Posterior cingulate gyrus (tissue), 11 donors: ENCODE measurements at places on chromosomes 6 and 20.

GRCh38 chr6:13006578-13007300, 290.2 kb downstream of the PHACTR1 start:
- no peak for DNase-seq

- no peak for DNase-seq
Measured at GRCh38 chr6:135853227-135853626, 1.7 kb downstream of the PDE7B start.

DNA sequence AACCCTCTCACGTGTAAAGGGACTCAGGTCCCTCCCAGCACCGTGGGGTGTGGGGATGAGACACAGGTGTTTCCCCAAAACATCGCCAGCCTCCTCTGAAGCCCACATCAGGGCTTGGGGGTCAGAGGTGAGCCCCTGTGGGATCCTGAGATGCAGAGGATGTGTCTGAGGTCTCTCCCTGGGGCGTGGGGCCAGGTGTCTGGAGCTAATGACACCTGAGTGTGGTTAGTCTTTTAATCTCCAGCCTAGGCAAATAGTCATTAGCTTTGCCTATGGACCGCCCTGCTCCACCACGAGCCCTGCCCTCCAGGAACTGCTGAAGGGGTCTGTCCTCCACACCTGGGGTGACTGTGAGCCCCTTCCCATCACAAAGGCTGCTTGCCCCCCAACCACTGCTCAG, 1.7 kb downstream of the SRMS start:
- DNase-seq, result no peak

- DNase-seq, result peak; percentile 89
Measured at GRCh38 chr6:134882426-134883038, 67.4 kb downstream of the ALDH8A1 start.

DNA sequence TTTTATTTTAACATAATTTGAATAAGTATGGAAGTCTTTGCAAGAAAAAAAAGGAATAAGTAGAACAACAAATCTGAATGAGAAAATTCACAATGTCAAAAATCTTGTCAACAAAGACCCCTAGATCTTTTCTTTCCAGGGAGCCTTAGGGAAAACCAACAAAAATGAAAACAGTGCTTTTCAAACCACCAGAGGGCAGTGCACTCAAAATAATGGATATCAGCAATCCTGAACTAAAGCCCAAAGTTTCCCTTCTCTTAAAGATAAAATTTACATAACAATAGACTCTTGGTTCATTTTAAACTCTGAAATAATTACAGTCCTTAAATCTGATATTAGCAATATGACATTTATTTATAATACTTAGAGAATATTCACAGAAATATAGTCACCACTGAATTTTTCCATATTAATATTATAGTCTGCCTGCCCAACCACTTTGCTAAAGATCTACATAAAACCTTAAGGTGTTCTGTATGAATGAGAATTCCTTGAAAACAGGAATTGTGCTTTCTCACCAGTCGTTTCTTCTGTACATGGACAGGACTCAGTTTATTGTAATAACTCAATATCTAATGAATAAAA, 105.3 kb upstream of the BMP5 start:
- no peak for DNase-seq

DNA sequence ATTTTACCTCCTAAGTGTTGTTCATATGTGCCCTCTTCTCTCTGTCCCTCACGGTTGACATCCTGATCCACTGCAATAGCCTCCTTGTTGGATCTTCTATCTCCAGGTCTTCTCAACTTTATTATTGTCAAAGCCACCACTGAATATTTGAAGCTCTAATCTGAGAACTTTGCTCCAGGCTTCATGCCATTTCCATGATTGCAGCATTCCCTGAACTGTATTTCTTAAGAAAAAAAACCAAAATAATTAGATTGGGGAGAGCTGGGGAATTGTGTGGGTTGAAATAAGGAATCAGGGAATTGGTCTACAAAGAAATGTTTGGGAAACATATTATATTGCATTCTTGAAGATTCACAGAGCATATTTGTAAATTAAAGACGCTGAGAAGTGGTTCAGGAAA, 2.5 kb upstream of the STX7 start:
- DNase-seq, result no peak

DNA sequence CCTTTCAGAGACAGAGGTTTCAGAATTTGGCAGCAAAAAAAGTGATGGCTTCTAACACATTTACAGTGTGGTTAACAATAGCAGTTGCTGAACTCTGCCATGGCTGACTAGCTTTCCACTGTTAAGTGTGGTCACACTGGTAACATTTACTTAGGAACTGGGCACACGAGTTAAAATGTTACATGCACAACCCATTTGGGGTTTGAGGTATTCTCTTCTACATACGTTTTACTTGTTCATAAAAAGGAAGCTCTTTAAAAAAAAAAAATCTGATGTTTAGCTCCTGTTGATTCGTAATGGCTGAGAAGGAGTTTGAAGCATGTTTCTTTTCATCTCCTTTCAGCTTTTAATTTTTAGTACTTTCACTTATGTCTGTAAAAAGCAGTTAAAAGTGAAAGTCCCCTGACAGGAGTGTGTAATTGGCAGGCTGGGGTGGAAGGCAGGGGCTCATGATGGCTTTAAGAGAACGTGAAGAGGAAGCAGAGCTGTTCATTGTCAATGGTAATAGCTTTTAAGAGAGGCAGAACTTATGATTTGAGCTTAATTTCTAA, 245.9 kb downstream of the FARS2 start:
- no peak for DNase-seq

GRCh38 chr6:31661262-31662123, 915 bp upstream of the C6orf47 start:
- no peak for DNase-seq

DNA sequence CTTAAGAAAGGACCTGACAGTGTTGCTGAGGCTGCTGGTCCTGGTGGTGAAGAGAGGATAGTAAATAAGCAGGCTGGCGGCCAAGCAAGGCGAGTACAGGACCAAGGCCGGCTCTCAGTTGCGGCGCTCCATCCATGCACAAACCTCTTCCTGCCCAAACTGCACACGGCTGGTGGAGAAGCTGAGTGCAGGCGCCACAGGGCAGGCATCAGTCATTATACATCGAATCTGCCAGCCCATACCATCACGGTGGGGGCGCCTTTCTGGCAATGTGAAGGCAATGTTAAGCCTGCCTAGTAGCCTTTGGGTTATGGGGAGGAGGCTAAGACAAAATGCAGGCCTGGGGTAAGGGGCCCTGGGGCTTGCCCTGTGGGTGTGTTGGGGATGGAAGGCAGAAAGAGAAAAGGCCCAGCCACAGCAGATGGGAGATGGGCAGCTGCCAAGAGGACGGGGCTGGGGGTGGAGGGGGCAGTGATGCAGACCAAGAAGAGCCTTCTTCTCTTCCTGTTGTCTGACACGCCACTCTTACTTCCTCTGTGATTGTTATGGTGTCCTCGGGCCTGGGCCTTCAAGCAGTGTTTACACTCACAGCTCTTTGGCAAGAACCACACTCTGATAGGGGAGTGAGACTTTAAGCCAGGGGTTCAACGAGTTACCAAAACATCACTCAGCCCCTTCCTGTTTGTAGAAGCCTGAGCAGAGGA, 20.3 kb upstream of the KCNK16 start:
- DNase-seq, result no peak

DNA sequence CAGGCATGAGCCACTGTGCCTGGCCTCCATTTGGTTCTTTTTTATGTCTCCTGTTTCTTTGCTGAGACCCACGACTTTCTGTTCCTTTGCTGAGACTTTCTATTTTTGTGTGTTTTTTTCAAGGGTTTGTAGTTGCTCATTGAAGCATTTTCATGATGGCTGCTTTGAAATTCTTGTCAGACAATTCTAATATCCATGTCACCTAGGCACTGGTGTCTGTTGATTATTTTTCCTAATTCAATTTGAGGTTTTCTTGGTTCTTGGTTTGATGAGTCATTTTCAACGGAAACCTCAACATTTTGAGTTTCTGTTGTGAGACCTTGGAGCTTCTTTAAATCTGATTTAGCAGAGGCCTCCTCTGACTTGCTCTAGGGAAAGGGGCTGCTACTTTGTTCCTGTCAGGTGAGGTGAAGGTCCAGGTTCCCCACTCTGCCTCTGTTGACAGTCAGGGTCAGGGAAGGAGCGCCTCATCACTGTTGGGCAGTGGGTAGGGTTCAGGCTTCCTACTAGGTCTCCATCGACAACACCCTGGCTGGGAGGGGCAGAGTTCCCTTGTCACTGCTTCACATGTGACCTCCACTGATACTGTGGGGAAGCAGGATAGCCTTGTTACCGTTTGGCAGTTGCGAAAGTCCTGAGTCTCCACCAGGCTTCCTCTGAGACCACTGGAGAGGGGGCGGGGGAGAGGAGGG, 67.2 kb upstream of the RNF24 start:
- DNase-seq, result no peak

DNA sequence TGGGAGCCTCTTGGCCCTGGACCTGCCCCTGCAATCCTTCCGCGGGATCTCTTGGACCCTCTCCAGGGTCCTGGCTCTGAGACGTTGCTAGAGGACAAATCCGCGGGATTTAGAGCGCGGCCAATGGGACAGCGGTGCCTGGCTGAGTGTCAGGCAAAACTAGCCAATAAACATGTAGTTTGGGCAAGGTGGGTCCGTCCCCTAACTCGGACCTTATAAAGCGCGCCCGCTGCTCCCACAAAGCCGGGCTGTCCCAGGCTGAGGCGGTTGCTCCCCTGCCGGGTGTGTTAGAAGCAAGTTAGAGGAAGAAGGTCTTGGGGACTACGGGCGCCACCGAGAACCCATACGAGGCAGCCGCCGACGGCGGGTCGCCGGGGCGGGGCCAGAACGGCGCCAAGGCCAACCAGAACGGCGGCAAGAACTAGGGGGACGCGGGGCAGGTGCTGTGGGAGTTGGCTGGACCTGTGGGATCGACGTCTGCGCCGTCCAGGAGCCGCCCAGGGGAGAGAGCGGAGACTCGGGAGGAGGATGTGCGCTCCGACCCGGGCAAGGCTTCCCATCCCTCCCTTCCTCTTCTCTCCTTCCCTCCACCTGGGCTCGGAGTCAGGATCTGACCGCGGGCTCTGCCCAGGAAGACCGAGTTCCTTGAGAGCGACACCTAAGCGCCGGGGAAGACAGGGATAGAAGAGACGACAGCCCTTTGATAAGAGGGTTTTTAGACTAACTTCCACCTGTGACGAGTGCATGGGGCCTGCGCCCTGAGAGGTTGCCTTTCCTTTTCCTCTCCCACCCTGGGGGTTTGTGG, 6.5 kb upstream of the TMEM14A start:
- peak; percentile 90 for DNase-seq

DNA sequence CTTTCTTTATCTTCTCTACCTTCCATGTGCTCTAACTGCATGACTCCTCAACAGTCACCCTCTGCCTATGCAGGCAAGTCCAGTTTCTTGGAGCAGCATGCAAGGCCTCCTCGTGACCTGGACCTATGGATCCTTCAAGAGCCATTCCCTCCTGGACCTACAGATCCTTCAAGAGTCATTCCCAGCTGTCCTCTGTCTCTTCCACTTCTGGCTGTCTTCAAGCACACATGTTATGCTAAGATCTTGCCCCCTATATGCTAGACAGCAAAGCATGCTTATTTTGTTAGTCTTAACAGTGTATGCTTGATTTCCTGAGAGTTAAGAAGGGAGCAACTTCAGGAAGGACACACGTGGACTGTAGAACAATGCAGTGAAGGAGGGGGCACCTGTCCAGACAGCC, 7.5 kb downstream of the ID4 start:
- DNase-seq, result no peak

- DNase-seq, result no peak
Measured at GRCh38 chr6:73969971-73970970, 274.3 kb downstream of the CD109 start.

- DNase-seq, result no peak
Measured at GRCh38 chr6:20319520-20320357, 81.9 kb upstream of the E2F3 start.

- no peak for DNase-seq
Measured at GRCh38 chr20:63315731-63316491, 22.9 kb downstream of the COL20A1 start.

- no peak for DNase-seq
Measured at GRCh38 chr6:52243282-52243893, 912 bp downstream of the IL17F start.

DNA sequence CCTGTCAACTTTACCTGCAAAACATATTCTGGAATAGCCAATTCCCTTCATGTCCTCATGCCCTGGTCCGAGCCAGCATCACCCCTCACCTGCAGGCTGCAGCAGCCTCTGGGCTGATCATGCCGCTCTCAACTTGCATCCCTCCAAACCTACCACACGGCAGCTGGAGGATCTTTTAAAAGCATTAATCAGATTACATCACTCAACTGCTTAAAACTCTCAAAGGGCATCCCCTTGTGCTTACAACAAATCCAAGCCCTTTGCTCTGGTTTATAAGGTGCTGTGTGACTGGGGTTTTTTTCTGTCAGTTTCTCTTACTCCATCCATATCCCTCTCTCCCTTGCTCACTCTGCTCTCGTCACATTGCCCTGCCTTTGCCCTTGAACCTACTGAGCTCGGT, 24.0 kb downstream of the CD40 start:
- peak; percentile 2 for DNase-seq

GRCh38 chr20:10653599-10654249, 20.1 kb downstream of the JAG1 start:
- no peak for DNase-seq

DNA sequence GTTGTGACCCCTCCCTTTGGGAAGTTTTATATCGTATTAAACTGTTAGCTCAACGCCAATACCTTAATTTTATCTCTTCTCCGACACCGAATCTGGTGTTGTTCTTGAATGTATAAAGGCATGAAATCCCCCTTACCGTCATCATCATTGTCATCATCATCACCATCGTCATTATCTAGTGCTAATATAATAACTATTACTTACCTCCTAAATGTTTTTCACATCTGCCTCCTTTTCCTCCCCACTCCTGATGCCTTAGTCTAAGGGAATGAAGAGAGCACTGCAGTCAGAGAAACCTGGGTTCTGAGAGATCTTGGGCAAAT, 677 bp upstream of the ZBTB24 start:
- DNase-seq, result no peak

DNA sequence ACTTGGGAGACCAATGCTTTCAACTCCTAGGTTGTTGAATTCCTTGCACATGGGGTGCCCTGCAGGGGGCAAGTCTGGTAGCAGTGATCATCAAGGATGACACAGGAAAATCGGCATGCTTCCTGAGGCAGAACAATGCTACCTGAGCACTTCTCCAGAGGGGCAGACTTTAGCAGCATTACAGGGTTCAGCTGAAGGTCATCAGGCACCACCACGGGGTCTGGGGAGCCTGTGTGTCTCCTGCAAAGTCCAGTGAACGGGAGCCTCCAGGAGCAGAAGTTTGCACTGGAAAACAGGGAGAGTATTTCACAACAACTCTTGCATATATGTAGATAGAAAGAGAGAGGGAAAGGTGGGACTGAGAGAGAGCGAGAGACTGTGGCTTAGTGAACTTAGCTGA, 10.2 kb downstream of the VSX1 start:
- no peak for DNase-seq

GRCh38 chr6:35321091-35321490, 21.3 kb upstream of the PPARD start:
- no peak for DNase-seq

DNA sequence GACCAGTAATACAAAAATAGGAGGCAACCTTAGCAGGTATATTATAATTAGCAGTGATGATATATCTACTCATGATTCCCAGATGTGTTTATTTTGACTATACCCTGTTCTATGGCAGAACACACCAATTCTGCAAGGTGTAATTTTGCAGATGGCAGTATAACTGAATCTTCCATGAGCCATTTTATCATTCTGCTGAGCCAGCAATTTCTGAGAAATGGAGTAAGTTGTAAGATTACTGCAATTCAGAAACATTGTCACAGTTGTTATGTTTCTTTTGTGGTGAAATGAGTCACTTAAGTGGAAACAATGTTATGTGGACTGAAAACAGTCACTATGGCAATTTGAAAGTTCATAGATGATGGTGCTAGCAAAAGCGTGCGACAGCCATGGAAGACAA, 63.7 kb upstream of the RIMS1 start:
- no peak for DNase-seq
